Stimulated activated CD4-positive, alpha-beta T cell treated with anti-CD3 and anti-CD28 coated beads, Interleukin-1b, Interleukin-23, amount 100 ng/mL, for 1 hour (primary cell): ENCODE measurements at places on chromosomes 2 and 18.

- no peak for DNase-seq
Observed at GRCh38 chr2:69358914-69359313, 28.1 kb downstream of the GFPT1 start.

DNA sequence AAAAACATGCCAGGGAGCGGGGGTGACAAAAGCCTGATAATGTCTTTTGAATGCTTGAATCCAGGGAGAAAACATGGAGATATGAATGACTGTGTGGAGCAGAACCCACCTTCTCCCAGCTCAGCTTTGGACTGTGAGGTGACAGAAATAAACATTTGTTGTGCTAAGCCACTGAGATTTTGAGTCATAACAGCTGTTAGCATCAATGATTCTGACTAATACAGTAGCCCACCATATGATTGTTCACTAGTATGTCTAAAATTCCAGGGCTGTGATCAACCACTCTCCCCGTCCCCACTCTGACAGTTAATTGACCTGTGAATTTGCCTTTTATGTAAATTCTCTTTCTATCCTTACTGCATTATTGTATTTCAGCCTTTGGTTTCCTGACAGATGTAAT lies 69.1 kb downstream of the PDK1 start:
- DNase-seq, result no peak

DNA sequence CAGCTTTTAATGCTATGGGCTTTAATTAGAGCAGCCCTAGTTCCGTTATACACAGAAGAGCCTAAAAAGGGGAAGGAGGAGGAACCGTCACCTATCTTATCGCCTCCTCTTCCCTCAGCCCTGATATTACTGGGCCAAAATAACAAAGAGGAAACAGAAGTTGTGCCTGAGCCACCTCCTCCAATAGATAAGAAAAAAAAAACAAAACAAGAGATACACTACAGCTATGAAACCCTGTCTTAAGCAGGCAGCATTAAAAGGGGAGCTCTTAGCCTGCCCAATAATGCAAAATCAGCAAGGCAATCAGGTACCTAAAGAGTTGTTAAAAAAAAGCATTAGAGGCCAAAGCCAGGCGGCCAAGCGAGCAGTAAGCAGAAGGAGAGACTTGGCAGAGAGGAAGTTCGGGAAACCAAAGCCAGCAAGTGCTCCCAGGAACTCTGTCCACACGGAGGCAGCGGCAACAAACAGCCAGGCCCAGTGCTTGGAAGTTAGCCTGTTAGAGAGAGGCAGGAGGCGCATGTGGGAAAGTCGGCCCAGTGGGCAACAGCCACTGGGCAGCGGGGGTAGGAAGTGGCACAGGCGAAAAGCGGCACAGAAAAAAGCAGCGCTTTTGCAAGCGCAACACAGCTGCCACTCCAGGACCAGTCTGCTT lies 41.8 kb upstream of the PDK1 start:
- no peak for DNase-seq

DNA sequence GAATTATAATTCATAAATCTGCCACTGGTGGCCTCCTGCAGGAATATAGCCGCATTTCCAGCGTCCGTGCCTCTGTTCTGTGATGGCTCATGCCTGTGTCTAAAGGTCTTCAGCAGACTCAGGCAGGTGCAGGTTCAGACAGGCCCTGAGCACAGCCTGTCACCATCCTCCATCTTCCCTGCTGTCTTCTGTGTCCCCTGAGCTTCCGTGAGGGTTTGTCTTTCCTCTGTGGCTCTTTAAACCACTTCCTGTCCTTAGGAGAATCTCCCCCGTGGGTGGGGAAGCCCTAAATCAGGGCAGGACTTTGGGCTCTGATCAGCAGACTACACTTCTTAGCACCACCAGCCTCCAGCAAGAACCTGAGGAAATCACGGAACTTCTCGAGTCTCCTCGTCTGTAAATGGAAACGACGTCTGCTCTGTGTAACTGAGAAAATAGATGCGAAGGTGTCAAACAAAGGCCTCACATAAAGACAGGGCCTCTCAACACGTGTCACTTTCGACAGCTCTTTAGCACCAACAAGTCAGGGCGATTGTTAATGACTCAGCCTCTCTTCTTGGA lies 24.1 kb upstream of the NFATC1 start:
- no peak for DNase-seq

DNA sequence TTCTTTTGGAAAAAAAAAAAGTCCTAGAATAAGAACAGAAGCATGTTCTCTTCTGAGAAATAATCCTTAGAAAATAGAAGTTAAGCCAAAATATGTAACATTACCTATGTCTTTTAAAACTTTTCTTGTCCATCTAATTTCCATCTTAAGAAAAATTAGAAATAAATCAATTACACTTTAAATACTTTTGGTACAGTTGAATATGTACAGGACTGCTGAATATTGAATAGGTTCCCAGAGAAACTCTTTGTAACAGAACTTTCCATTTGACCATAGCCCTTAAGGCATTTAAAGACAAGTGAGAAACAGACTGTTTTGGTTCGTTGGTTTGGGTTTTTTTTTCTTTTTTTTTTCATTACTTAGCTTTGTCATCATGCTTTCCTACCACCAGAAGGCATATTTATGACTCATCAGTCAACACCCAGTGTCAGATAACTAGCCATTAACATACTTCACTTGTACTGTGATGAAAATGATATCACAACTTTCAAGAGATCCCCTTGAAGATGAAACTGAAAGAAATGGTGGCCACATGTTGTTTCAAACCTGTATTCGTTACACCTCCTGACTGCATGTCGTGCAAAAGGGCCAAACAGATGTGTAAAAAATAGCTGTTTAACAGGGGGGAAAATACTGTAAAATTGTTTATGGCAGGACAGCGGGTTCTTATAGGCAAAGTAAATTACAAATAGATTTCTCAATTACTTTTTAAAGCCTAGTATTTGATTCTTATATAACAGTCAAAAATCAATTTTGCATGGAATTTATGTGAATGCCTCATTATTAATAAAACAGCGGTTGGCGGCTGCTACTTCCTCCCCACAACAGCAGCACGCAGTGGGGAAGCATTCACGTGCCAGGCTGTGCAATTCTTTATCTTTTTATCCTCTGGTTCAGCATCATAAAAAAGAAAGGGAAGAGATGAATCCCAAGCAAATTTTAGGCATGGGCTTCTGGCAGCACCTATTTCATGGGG lies 280.7 kb upstream of the HNRNPA3 start:
- no peak for DNase-seq

- DNase-seq, result no peak
Observed at GRCh38 chr18:78913830-78914231, 65.8 kb upstream of the SALL3 start.

DNA sequence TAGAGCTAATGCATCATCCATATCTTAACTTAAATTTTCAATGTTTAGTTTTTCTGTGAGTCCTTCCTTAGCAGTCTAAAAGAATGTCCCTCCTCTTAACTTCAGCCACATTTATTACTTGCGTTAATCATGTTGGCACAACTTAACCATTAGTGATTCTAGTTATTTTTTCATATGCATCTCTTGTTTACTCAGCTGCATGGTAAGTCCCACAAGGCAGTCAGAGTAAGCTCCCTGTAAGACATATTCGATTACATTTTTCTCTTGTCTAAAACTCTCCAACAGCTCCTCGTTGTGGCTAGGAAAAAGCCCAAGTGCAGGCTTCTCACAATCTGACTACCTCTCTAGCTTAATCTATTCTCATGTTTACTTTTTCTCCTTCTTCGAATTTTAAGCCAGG lies 2045.3 kb upstream of the PIK3C3 start:
- no peak for DNase-seq

DNA sequence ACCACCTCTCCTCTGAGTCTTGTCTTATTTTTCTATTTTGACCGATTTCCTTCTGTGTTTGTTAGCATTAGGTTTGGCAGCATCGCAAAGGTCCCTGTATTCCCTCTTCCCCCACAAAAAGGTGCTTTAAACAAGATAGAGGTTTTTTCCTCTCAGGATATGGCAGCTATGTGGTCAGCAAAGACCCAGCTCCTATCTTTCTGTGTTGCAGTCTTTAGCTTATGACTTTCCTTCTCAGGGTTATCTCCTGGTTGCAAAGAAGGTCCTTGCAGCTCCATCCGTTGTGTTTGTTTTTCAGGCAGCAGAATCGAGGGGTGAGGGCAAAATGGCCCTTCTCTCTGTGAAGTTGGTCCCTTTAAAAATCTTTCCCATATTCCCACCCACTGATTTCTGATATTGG lies 38.4 kb downstream of the GALNT1 start:
- DNase-seq, result no peak

- DNase-seq, result no peak
Observed at GRCh38 chr2:145538661-145539350, 1018.9 kb upstream of the ZEB2 start.

- DNase-seq, result no peak
Observed at GRCh38 chr18:4360221-4360715, 94.8 kb downstream of the DLGAP1 start.

GRCh38 chr2:128314348-128315121 lies 4.1 kb downstream of the HS6ST1 start:
- no peak for DNase-seq

GRCh38 chr2:205989271-205990071 lies 96.5 kb downstream of the INO80D start:
- DNase-seq, result no peak

DNA sequence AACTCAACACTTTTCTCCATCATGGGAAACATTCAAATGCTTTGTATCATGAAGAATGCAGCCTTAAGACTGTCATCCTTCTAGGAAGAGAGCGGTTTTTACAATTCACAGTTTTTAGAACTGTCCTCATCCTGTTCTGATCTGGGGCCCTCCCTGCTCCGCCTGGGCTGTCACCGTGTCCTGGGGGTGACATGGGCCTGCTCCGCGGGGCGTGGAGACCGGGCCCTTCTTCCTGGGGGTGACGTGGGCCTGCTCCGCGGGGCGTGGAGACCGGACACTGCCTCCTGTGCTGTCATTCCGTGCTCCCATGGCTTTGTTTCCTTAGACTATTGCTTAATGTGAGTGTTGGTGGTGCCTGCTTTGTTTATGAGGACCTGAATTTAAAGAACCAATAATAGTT lies 122.8 kb downstream of the TMEM18 start:
- DNase-seq, result no peak

- no peak for DNase-seq
Observed at GRCh38 chr18:51169731-51170130, 27.8 kb downstream of the MEX3C start.

GRCh38 chr2:38068234-38068633 lies 7.7 kb downstream of the CYP1B1 start:
- no peak for DNase-seq
